Transverse colon (tissue), 4 donors: ENCODE measurements at places on chromosomes 2 and 18. TPM values are rescaled to one million over a fixed set of nuclear protein-coding genes. Genes with fewer than 3 reads are reported as not detected.

Gene SULT1C2
- not detected for total RNA-seq

Gene CRYGC
- not detected for total RNA-seq

Gene LPIN1
- 19.7 TPM for total RNA-seq

Gene CHRNG
- not detected for total RNA-seq

Gene PSMA8
- total RNA-seq, result not detected

DNA sequence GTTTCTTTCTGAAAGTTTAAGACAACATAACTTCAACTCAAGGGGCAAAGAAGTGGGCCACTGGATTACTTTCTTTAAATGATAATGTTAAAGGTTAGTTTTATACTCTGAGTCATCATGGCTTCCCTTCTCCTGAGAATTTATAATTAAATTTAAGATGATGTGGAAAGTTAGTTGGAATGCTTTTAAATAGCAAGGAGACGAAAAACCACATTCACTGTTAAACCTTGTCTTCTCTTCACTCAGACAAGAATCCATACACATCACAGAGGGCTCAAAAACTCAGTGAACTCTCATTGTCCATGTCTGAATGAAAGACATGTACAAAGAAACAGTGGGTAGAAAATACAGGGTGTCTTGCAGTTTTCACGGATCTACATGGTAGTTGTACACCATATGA is 65.6 kb downstream of the COL5A2 start:
- DNase-seq, result no peak

- DNase-seq, result no peak
These were observed 78.4 kb upstream of the ARL5A start for GRCh38 chr2:151906633-151906998.

DNA sequence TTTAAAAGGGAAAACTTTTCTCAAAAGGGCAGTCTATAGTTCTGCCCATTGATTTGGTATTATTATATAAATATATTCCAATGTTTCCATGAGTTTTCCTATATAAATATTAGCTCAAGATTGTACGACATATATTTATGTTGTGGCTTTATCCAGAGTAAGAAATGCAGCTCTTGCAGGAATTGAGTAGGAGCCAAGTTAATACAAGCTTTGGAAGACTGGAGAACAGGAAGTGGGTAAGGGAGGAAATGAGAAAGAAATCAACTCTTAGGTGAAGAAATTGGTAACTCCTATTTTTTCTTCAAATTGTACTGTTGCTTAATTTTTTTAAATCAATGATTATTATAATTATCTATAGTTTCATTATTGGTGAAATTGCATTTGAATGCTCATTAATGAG is 105.4 kb upstream of the FAM117B start:
- no peak for DNase-seq

DNA sequence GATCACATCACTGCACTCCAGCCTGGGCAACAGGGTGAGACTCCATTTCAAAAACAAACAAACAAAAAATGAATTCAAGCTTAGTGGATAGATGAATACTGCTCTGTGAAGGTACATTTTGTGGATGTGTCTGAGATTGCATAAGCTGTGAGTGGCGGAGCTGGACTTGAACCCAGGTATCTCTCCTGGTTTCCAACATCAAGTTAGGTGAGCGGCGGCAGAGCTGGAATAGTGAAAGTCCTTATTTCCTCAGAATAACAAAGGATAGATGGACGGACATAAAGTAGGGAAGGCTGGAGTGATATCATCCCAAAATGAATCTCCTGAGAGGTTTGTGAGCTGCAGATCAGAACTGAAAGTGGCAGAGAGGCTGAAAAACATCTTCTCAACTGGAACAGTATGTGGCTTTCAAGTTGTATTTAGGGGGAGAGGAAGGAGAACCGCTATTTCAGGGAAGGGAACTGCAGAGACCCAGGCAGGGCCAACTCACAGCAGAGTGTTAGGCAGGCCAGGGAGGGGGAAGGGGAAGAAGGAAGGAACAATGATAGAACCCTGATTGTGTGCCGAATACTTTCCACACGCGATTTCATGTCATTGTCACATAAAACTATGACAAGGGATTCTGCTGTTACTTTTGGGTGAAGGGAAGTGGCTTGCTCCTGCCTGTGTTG is 106.2 kb downstream of the LPIN1 start:
- no peak for DNase-seq

DNA sequence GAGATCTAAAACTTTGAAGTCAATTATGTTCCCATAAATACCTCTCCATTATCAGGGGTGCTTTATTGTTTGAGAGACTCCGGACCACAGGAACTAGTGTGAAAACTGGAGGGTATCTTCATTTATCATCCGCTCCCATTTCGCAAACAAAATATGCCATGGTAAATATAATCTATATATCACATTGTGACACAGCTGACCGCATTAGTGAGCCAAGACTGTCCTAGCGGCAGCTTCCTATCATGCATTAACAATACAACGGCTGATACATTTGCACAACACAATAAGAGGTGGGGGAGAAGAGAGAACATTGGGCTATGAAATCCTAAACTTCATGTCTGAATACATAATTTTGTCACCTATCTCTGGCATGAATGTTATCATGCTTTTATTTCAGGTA is 29.5 kb downstream of the BCL11A start:
- no peak for DNase-seq

DNA sequence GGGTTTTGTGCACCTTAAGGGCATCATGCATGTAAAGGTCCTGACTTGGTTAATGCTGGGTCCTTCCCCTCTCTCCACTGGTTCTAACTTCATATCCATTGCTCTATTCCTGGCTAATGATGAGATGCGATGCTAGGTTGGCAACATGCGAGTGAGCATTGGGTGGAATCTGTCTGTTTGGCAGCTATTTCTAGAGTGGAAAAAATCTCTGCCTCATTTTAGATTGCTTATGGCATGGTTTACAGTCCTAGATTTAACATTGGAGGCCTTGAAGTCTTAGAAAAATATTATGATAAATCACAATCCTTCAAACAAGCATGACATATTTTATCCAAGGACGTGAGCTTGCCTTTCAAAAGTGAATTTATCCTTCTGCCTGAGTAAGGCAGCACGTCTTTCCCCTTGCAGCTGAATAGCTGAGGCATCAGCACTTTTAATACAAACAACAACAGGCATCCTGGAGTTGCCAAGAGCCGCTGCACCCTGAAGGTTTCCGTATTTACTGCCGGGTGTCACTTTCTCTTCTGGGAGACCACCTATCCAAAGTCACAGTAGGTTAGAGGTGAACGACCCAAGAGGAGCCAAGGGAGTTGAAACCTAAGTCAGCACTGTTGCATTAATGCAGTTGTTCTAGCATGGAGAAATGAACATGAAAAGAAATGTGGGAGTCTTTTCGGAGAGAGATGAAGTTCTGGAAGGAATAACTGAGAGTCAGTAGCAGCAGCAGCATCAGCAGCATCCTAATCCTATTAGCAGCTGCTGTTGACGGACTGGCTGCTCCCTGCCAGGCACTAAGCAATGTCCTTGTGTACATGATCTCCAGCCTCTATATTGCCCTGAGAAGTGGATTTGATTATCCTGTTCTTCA is 78.4 kb downstream of the MAPK4 start:
- DNase-seq, result no peak

DNA sequence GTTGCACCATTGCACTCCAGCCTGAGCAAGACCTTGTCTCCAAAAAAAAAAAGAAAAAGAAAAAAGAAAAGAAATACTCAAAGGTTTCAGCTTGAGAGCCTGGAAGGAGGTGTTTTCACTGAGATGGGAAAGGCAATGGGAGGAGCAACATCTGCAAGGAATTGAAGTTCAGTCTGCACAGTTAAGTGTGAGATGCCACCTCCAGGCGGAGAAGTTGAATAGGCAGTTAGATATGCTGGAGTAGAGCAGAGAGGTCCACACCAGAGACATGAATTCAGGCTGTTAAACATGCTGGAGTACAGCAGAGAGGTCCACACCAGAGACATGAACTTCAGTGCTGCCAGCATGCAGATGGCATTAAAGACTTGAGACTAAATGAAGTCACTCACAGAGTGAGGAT is 41.4 kb upstream of the DTNB start:
- DNase-seq, result no peak

- DNase-seq, result no peak
These were observed 2.2 kb downstream of the CYS1 start for GRCh38 chr2:10078001-10078400.

GRCh38 chr18:69490813-69491212 is 90.1 kb downstream of the DOK6 start:
- no peak for DNase-seq

GRCh38 chr2:201118961-201119854 is 3.2 kb downstream of the CFLAR start:
- no peak for DNase-seq

DNA sequence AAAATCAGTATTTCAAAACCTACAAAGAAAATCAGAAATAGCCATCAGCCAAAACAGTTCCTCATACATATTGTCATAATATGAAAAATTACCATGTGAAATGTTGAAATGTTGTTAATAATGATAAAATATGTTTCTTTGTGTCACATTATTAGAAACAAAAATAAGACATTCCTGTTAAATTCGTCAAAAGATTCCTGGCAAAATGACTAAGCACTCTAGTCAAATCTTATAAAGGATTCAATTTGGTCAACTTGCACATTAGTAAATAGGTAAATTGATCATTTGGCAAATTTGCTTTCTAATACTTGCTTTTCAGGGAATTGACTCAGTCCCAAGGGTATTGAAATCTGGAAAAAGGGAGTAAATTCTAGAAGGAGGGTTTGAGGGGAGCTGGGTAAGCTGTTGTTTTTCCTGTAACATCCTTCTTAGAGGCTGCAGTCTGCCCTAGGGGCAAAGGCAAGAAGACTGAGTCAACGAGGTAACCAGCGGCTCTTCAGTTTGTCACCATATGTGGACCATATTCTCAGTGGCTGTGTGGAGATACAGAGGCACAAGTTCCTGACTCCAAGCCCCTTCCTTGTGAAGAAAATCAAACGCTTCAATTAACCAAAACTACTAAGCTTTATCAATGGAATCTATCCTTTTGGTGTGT is 482.3 kb downstream of the TNS1 start:
- no peak for DNase-seq
